ENCODE measurements at places on chromosomes 11 and 22.

- no peak for DNase-seq
These were observed 147.9 kb downstream of the ATG16L2 start for GRCh38 chr11:72962084-72962483.

GRCh38 chr11:95892892-95893570 is 30.9 kb downstream of the MTMR2 start:
- no peak for DNase-seq

- DNase-seq = peak; percentile 30
These were observed 56.0 kb downstream of the COPB1 start for GRCh38 chr11:14443638-14444037.

DNA sequence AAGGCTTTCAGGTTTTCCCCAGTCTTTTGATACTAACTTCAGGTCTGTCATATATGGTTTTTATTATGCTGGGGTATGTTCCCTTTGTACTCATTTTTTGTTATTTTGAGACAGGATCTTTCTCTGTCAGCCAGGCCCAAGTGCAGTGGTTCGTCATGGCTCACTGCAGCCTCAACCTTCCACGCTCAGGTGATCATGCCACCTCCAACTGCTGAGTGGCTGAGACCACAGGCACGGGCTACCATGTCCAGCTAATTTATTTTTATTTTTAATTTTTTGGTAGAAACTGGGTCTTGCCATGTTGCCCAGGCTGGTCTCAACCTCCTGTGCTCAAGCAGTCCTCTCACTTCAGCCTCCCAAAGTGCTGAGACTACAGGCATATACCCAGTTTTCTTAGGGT is 50.6 kb upstream of the PDGFD start:
- DNase-seq = no peak

DNA sequence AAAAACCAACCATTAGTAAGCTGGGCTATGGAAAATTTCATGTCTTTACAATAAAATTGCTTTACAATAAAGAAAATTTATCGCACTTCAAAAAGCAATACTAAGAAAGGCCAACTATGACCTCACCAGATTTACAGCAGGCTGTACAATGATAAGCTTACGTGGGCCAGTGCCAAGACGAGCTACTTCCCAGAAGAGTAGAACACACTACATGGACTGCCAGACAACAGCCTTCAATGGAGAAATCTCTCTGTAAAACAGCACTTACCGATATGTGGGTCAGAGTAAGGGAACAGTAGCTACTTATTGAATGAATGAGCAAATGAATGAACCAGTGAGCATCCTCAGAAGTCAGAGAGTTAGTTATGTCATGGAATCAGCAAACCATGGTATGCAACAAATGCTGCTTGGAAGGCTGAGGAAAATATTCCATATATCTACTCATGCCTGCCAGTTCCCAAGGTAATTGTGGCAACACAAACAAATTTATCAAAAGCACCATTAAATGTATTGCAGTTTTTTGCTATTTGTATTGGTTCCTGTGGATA is 74.4 kb downstream of the SLC36A4 start:
- DNase-seq = no peak

GRCh38 chr22:30282616-30283046 is 6.7 kb downstream of the CASTOR1 start:
- DNase-seq = no peak

DNA sequence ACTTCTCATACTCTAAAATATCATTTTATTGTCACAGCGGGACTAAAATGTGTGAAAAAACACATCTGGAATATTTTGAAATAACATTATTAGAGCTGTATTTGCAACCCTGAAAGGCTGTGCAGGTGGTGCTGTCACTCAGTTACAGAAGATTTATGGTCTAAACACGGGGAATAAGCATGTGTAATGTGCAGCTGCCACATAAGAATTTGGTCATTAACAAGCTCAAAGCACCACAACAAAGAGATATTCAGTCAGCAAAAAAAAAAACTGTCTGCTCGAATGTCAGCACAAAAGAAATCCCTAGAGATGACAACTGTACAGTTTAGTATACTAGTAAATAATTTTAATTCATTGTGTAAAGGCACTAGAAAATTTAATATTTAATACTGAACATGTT is 31.3 kb downstream of the TMEM123 start:
- DNase-seq = no peak

- no peak for DNase-seq
These were observed 583 bp downstream of the MRPL23 start for GRCh38 chr11:1947592-1948237.

DNA sequence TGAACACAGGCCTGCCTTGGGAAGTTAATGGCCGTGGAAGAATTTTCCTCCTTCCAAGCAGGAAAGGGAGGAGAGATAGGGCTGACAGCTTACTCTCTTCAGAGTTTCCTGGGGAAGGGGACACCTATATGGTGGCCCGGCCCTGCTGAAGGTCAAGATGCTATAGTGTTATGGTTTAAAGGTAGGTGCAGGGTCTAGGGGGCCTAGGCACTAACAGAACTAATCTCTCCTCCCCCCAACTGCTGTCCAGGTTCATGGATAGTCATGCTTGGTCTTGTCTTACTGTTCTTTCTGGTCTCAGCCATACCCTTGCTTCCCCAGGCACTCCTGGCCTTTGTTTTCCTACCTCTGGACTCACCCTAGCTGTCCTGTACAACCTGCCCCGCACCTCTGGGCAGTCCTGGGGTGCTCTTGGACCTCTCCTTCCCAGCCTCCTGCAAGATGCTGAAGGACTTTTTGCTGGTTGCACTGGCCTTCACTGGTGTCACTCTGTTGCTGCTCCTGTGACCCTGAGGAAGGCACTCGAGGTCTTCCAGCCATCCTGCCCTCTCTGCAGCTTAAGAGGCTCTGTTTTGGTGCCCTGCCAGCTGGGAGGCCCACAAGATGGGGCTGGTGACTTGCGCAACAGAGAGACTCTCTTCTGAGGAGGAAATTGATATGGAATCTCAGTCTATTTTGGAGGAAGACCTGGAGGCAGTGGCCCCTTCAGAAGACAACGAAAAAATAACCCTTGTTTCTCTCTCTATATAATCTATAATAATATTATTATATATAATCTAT is 17.9 kb downstream of the SEC14L3 start:
- DNase-seq = no peak

GRCh38 chr11:11841116-11841722 is 553 bp upstream of the USP47 start:
- no peak for DNase-seq

GRCh38 chr11:71204748-71205664 is 47.4 kb downstream of the SHANK2 start:
- DNase-seq = no peak

GRCh38 chr11:73281201-73281741 is 9.1 kb downstream of the P2RY6 start:
- no peak for DNase-seq

DNA sequence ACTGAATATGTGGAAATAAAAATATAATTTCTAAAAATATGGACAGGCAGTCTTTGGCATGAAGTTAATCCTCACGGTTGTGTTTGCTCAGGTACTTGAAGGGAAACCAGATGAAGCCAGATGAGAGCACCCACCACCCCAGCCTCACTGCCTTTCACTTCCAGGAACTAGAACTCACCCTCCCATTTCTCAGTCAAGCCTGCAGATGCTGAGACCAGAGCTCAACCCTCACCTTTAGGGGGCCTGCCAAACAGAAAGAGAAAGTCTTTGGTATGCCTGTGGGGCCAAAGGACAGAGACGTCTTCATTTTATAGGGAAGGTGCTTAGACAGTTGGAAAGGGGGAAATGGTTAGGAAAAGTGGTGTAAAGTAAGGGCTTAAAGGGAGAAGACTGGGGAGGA is 252.8 kb upstream of the PLET1 start:
- DNase-seq = no peak

- DNase-seq = no peak
These were observed 7.4 kb upstream of the TH start for GRCh38 chr11:2178906-2179494.

GRCh38 chr11:17605651-17606122 is 58.6 kb downstream of the OTOG start:
- no peak for DNase-seq

GRCh38 chr11:64260147-64260708 is 8.9 kb downstream of the PLCB3 start:
- DNase-seq = no peak
